Keratinocyte (primary cell): ENCODE measurements at places on chromosomes 13 and 19. TPM values are rescaled to one million over a fixed set of nuclear protein-coding genes. Genes with fewer than 3 reads are reported as not detected.

GRCh38 chr19:30374865-30375552, 2.8 kb downstream of the ZNF536 start:
- DNase-seq: no peak

DNA sequence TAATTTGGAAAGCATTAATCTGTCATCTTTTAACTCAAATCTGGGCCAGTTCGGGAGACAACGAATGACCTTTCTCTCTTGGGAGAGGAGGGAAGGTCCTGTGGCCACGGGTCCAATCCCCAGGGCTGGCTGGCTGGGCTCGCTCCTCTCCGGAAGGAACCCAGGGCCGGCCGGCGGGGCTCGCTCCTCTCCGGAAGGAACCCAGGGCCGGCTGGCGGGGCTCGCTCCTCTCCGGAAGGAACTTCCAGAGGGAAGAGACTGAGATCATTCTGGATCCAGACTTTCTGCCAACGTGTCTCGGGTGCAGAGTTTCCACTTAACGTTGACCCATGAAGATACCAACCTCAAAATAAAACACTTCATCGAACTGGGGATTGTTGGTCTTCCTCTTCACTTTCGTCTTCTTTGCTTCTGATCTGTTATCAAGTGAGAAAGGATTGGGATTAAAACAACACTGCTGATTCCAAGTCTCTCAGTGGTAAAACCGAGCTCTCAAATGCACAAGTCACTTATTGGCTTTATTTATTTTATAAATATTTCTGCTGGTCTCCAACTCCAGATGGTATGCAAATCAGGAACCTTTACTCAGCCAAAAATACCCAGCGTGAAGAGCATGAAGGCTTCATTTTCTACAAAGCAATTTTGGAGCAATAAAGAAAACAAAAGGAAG, 53.3 kb upstream of the C13orf46 start:
- DNase-seq: no peak

DNA sequence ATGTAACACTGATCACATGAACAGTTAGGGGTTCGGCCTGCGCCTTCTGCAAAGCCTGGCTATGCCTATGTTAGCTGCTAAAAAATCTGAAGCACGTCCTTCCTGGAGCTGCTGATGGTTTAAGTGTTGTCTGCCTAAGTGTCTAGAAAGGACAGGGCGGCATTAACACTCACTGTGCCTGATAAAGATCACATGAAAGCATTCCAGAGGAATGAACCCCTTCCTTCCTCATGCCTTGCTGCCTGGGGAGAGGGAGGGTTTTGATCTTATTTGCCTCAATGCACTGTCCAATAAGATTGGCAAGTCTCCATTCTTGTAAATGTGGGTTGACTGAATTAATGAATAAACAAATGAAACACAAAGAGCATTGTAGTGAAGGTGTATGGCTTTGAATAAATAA, 5.2 kb downstream of the DOCK9 start:
- peak; percentile 46 for DNase-seq

The WDR62 gene
- polyA plus RNA-seq: 0.98 to 3.7 TPM (median 2.3 TPM) in 3 replicates

- DNase-seq: no peak
Observed at GRCh38 chr13:44133626-44134025, 240.0 kb upstream of the SERP2 start.

DNA sequence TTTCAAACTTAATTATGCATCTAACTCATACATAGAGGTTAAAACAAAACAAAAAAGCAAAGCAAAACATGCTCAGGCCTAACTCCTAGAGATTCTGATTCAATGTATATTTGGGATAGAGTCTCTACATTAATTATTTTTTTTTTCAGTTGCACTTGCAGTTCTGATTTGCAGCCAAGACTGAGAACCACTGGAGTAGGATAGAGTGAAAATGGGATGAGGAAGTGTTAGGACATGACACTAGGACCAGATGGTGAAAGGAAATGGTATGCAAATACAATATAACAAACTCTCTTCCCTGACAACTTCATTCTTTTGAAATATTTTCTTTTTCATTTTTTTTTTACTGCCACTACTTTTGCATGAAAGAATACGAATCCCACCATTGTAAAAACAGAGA, 1.8 kb downstream of the CCDC122 start:
- no peak for DNase-seq

GRCh38 chr13:32473650-32474049, 45.7 kb upstream of the N4BP2L1 start:
- DNase-seq: no peak

The ZSCAN1 gene
- polyA plus RNA-seq: not detected in 3 replicates

The CYP4F8 gene
- not detected in 3 replicates for polyA plus RNA-seq

GRCh38 chr19:46081928-46082727, 41.3 kb upstream of the IGFL4 start:
- DNase-seq: no peak

DNA sequence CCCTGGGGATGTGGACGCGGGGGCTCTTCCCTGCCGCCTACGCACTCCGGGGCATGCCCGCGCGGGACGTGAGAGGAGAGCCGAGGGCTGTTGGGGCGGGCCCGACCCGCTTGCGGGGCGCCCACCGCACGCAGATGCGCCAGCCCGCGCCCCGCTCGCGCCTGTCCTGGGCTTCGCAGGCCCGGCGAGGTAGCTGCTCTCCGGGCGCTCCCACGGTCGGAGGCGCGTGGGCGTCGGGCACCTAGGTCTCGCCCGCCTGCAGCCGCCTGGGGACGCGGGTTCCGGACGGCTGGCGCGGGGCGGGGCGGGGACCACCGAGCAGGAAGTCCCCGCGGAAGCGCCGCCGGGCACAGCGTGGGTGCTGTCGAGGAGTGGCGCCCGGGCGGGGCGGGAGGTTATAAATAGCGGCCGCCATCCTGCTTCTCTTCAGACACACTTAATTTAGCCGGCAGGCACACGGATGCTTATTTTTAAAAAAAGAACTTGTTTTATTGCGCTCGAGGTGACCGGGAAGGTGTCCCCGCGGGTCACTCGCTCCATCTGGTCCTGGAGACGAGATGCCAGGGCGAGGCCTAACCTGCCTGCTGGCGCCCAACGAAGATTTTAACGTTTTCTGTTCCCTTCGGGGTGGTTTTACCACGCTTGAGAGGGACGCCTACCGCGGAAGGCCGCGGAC, 561 bp upstream of the GJA3 start:
- DNase-seq: no peak

DNA sequence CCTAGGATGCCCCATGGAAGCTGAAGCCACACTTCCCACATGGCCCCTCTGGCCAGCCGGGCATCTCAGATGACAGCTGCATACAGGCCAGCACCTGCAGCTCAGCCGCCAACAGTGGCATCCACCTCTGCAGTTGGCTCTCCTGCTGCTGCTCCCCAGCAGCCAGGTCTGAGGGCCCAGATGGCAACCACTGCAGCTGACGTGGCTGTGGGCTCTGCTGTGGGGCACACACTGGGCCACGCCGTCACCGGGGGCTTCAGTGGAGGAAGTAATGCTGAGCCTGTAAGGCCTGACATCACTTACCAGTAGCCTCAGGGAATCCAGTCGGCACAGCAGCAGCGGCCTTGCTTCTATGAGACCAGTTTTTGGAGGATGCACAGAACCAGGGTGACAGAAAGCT, 45.3 kb upstream of the LSM14A start:
- no peak for DNase-seq

GRCh38 chr13:73902847-73903246, 231.4 kb downstream of the KLF12 start:
- DNase-seq: no peak

- DNase-seq: no peak
Observed at GRCh38 chr19:2457394-2458037, 757 bp upstream of the LMNB2 start.

The KLC3 gene
- polyA plus RNA-seq: 14.7 to 27.9 TPM (median 15.3 TPM) in 3 replicates

The ATP4A gene
- polyA plus RNA-seq: not detected in 3 replicates

DNA sequence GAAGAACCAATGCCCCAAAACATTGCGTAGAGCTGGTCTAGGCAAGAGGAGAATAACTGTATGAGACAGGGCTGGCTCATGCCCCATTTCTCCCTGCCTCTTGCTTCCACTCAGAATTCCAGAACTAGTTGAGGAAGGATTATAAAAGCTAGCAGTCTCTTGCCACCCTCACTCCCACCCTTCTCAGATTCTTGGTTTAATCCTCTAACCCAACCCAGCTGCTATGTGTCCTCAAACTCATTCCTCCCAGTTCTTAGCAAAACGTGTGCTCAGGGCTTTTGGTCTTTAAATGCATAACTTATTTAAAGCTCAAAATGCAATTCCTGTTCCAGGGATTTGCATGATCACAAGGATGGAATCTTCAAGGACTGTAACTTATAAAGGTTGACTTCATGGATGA, 466.3 kb downstream of the COG6 start:
- DNase-seq: no peak

The OR7D4 gene
- polyA plus RNA-seq: not detected in 3 replicates

The NDUFB7 gene
- polyA plus RNA-seq: 122 to 267 TPM (median 146 TPM) in 3 replicates

DNA sequence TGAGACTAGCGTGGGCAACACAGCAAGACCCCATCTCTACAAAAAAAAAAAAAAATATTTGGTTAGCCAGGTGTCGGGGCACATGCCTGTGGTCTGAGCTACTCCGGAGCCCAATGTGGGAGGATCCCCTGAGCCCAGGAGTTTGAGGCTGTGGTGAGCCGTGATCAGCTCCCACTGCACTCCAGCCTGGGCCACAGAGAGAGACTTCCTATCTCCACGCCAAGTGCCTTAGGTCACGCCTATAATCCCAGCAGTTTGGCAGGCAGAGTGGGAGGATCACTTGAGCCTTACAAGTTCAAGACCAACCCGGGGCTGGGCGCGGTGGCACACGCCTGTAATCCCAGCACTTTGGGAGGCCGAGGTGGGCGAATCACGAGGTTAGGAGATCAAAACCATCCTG, 8.7 kb upstream of the ADAT3 start:
- DNase-seq: no peak

DNA sequence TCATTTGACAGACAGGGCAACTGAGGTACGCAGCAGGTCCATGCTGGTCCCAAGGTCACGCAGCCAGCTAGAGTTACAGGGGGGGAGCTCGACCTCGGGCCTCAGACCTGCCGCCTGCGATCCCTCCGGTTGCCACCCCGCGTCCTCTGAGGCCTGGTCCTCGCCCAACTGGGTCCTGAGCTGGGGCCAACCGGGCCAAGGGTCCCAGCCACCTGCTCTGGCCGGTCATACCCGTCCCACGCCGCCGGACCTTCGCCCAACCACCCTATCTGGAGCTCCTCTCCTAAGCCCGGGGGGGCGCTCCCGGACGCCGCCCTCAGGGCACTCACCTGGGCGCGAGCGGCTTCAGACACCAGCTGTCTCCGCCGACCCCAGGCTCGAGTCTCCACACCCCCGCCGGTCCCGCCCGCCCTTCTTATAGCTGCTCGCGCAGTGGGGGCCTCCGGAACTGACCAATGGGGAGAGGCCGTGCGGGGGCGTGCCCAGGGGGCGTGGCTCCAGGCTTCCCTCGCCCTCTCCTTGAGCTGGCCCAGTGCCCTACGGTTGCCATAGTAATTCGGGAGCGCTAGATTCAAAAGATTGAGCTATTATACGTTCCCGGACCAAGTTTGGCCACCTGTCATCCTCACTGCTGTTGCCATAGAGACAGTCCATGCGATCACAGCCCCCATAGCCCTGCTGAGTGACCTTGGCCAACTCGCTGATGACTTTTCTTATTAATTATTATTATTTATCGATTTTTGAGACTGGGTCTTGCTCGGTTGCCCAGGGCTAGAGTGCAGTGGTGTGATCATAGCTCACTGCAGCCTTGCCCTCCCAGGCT, at the start of gene PLIN5:
TSS of gene PLIN5 (minus strand) at position 389 of the 823 bp plus-strand sequence. CDS start 1,150 bp downstream, outside the sequence.
- no peak for DNase-seq

DNA sequence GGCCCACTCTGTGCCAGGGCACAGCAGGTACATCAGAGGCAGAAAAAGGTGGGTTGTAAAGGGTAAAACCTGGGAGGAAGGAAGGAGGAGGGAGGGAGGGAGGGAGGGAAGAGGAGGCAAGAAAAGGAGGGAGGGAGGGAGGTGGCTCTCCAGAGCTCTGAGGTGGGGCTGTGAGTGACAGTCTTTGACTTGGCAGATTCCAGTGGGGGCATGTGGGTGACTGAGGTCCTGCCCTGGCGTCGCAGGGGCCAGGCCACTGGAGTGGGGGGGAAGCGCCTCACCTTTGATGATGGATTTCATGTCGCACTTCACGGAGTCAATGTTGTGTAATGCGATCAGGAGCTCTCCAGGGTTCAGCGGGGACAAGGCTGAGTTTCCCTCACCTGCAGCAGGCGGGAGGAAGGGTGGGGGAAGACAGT, 6.0 kb upstream of the RSPH6A start:
- DNase-seq: no peak

DNA sequence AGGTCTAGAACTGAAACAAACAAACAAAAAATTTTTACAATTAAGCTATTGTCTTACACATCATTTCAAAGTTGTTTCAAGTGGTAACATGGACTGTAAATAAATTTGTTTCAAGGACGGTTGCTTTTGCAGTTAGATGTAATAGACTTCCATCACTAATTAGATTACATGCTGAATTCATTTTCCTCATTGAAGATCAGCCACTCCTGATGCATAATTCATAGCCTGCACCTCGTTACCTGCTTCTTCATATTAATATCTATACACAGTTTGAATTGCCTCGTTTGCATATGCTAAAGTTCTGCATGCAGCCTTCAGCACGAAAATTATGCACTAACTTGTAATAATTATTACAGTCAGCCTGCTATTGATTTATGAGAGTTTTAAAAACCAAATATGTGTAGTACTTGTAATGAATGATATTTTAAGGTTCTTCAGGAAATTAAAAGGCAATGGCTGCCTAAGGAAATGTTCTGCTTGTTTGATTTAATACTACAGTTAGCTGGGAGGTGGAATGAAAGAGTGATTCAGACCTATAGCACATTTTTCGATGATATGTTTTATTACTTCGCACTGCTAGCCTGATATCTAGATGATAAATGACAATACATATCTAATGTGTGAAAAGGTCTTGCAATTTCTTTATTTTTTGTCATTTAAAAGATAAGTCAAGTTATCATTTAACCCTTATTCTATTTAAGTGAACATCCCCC, 184.9 kb downstream of the DACH1 start:
- DNase-seq: no peak

GRCh38 chr13:62294244-62294643, 878.6 kb upstream of the PCDH20 start:
- no peak for DNase-seq

The CEACAM5 gene
- 0.03 TPM in 1 of 3 replicates, not detected in the others for polyA plus RNA-seq

- no peak for DNase-seq
Observed at GRCh38 chr19:12187625-12188024, 24.7 kb downstream of the ZNF136 start.

The DIAPH3 gene
- 2.2 to 9.0 TPM (median 7.9 TPM) in 3 replicates for polyA plus RNA-seq

The C1QTNF9B gene
- polyA plus RNA-seq: not detected in 3 replicates

The ZNF414 gene
- polyA plus RNA-seq: 1.9 to 6.0 TPM (median 2.5 TPM) in 3 replicates

DNA sequence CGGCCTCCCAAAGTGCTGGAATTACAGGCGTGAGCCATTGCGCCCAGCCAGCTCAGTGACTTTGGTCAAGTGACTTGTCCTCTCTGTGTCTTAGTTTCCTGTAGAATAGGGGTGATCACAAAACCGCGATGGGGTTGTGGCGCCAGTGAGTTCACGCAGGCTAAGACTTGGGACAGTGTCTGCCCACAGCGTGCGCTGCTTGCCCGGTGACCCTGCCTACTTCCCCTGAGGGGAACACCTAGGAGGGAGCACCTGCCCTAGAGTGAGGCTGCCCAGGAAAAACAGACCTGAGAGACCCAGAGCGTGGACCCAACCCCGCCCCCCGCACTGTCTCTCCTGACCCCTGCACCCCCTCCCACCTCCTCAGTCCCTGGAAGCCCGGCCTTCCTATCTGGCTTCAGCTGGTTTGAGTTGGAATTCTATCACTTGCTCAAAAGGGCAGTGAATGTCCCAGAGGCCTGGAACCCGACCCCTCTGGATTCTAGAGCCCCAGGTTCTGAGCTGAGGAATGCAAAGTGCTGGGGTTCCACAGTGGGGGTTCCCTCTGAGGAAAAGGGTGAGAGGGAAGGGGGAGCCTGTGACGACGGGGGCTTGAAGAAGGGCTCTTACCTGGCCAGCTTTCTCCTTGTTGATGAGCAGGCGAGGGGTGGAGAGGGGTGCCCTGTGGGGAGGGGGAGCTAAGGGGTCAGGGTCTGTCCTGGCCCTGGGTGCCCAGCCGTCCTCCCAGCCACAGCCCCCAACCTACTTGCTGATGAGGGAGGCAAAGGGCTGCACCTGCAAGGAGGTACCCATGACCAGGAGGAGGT, 2.2 kb upstream of the RINL start:
- no peak for DNase-seq
